HTR-8/SVneo (cell line): ENCODE measurements at places on chromosomes 2 and 18.

- DNase-seq = no peak
These were observed 33.4 kb upstream of the CLASP1 start for GRCh38 chr2:121682396-121683298.

- no peak for DNase-seq
These were observed 9.0 kb downstream of the CNOT9 start for GRCh38 chr2:218577482-218578220.

DNA sequence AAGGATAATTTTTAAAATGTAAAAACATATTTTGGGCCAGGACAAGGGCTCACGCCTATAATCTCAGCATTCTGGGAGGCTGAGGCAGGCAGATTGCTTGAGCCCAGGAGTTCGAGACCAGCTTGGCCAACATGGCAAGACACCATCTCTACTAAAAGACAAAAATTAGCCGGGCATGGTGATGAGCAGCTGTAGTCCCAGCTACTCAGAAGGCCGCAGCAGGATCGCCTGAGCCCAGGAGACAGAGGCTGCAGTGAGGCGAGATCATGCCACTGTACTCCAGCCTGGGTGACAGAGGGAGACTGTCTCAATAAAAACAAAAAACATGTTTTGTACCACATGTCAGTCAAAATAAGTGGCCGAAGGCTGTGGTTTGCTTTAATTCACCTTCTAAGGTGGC lies 122.5 kb downstream of the HDAC4 start:
- DNase-seq = no peak

- DNase-seq = no peak
These were observed 41.0 kb downstream of the PTPRM start for GRCh38 chr18:7608174-7608550.

DNA sequence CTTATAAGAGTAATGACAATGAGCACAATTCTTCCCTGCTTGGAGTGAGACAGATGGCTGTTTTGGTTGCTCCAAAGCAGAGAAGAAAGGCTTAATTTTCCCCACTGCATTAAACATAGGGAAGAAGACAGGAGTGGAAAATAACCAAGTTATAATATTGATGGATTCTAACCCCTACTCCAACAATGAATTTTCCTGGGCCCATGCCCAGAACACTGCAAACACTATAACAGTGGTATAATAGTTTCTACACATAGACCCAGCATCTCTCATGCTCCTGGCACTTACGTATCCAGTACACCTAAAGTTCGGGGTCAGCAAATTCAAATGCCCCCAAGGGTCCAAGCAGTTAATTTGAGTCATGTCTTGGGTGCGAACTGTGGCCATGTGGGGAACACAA lies 613.4 kb downstream of the PLCL1 start:
- DNase-seq = no peak

DNA sequence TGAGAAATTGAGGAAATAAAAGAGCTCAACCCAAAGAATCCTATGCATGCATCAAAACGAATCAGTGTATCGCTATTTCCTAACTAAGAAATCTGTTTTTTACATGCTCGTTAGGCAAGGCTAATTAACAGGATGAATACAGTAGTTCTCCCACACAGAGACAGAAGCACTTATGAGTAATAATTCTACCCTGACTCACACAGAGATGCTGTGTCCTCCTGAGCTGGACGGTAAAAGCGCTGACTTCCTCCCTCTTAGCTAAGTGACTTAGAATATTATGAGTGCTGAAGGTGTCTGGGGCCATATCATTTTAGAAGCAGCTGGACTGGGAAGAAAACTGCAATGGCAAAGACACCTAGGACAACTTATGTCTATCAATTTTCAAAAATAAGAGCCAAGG lies 18.5 kb downstream of the PLEKHM3 start:
- no peak for DNase-seq

DNA sequence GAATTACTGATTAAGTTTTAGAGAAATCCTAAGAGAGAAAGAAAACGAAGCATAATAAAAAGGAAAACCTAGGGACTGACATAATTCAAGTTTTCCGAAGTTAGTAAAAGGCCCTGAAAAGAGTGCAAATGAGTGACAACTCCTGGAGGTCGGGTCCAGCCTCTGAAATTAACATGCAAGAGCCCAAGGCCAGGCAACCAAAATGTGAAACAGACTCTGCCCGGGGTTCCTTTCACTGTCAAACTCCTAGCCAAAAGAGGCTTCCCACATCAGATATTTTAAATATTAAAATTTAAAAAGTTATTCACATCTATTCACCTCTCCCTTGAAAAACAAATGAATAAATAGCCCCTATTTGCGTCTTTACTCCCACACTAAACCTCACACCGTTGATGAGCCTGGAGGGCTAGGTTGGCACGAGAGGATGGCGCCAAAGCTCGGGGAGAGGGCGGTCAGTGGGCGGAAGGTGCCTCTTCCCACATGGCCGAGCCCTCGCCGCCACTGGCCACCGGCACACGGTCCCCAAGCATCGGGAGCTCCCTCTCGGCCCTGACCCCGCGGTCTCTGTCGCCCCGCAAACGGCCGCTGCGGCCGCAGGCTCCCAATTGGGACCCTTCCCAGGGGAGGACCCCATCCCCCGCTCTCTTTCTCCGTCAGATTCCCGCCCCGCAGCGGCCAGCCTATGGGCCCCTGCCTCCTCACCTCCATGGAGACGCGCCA lies 630 bp downstream of the PPM1G start:
- peak; percentile 41 for DNase-seq

GRCh38 chr18:67109535-67109934 lies 407.0 kb downstream of the DSEL start:
- no peak for DNase-seq

GRCh38 chr2:100682536-100682935 lies 119.7 kb downstream of the PDCL3 start:
- no peak for DNase-seq

DNA sequence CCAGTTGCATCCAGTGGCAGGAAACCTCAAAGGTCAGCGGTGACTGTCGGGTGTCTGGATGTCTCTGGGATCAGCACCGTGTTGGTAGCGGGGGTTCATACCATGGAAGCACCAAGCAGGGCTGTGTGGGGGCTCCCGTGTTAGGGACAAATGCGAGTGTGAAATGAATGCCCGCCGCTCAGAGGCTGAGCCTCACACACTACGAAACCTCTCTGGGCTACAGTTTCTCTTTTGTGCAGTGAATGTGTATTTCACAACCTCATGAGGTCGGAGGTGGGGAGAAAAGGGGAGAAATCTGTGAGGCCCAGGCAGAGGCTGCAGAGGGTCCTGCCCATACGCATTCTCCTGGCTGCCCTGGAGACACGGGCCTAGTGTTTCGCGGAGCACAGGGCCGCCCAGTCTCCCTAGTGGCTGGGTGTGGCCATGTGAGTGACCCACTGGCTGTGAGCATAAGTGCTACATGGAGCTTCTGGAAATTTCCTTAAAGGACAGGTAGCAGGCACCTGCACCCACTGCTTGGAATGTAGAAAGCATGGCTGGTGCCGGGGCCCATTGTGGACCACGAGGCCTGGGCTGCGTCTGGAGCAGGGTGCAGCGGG lies 138.0 kb upstream of the GLI2 start:
- no peak for DNase-seq

GRCh38 chr18:267688-268552 lies at the start of gene THOC1:
THOC1 (minus strand) TSS chr18:268047; CDS start chr18:268019, 28 bp downstream.
- peak; percentile 90 for DNase-seq

- peak; percentile 5 for DNase-seq
These were observed 208.4 kb downstream of the RAD51AP2 start for GRCh38 chr2:17309741-17310339.

GRCh38 chr18:79508565-79509535 lies 113.1 kb downstream of the NFATC1 start:
- DNase-seq = no peak

DNA sequence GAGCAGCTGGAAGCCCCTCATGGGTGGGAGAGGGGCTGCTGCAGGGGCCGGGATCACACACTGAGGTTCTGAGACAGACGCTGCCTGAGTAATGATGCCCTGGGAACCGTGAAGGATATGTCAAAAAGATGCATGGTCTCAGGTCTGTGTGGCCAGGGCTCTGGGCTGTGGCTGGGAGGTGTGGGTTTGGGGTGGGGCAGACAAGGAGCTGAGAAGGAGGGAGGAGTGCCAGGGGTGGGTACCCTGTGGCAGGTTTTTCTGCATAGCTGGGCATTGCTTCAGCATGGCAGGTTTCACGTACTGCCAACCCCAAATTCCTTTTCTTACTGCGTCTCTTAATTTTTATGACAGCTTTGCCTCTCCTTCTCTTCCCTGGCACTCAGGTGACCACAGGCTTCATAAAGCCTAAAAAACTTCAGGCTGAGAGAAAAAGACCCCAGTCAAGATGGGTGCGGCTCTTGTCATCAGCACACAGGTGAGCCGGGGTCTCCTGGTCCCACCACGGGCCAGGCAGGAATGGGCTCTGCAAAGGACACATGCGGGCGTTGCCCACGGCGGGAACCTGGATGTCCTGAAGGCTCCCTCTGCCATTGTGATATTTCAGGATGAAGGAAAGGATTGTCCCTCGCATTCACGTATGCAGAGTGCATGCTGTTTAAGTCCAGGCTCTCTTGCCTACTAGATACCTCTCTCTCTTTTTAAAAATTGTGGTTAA lies 18.0 kb downstream of the MALL start:
- no peak for DNase-seq

DNA sequence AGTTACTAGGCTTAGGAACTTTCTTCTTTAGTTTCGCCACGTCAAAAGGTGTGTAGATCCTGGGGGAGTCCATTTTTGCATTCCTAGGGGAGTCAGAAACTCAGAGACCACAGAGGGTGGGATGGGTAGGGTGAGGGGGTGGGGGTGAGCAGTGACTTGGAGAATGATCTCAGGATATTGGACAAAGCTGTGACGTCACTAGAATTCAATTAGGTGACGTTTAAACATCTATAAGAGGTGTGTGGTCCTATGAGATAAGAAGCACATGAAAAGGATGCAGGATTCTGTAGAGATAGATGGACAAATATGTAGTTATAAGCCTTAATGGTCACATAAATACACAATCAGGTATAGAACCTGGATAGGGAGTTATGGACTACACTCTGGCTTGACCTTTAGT lies 21.5 kb downstream of the SLC4A3 start:
- DNase-seq = no peak

- no peak for DNase-seq
These were observed 61.4 kb downstream of the RBM43 start for GRCh38 chr2:151200277-151200676.

DNA sequence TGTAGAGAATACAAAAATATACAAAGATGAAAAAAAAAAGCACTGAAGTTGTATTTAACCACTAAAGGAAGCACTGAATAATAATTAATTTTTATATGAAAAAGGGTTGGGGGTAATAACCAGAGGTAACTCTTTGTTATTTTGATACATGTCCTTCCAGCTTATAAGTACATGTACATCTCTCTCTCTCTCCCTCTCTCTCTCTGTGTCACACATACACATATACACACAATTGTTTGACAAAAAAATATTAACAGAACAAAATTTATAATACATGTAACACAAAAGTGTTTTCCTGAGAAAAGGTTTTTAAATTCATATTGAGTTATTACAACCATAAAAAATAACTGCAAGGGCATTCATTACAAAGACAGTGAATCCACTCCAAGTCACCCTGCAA lies 4.6 kb downstream of the WIPF1 start:
- no peak for DNase-seq

DNA sequence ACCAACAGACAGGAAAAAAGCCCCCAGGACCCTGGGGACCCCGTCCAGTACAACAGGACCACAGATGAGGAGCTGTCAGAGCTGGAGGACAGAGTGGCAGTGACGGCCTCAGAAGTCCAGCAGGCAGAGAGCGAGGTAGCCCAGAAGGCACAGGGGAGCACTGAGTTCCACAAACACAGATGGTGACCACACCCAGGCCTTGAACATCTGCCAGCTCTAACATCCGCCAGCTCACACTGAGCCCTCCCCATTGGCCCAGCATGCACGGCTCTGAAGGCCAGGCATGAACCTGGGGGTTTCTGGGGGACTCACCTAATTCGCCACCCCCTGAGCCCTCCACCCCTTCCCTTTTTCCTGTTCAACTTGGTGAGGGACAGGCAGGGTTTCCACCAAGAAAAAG lies 25.6 kb upstream of the PRLH start:
- no peak for DNase-seq
